Pons (tissue), 1 donor: ENCODE measurements at places on chromosomes 7 and 10.

- no peak for DNase-seq
Measured at GRCh38 chr10:3658766-3659165, 126.2 kb downstream of the KLF6 start.

- no peak for DNase-seq
Measured at GRCh38 chr10:48727866-48728265, 43.2 kb downstream of the WDFY4 start.

DNA sequence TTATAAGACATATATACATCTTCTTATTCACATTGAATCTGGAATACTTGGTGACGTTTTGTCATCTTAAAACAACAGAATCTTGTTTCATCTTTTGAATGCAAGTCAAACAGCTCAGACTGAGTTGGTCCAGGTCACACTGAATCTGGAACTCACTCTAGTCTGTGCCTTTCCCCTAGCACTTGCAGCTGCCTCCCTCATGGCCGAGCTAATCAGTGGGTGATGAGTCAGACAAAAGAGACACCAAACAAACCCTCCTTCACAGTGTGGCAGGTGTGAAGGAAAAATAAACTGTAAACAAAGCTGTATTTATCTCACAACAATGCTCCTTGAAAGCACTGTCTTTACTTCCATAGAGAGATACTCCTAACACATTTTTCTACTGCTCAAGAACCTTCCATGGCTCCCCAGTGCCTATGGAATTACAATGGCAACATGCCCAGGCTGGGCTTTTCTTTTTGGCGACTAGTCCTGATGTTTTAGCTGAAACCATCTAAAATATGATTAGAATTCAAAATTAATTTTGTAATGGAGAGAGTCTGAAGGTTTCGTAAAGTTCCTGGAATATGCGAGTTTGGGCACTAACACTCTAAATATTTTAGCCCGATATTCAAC is 140.0 kb downstream of the ZNF365 start:
- no peak for DNase-seq

DNA sequence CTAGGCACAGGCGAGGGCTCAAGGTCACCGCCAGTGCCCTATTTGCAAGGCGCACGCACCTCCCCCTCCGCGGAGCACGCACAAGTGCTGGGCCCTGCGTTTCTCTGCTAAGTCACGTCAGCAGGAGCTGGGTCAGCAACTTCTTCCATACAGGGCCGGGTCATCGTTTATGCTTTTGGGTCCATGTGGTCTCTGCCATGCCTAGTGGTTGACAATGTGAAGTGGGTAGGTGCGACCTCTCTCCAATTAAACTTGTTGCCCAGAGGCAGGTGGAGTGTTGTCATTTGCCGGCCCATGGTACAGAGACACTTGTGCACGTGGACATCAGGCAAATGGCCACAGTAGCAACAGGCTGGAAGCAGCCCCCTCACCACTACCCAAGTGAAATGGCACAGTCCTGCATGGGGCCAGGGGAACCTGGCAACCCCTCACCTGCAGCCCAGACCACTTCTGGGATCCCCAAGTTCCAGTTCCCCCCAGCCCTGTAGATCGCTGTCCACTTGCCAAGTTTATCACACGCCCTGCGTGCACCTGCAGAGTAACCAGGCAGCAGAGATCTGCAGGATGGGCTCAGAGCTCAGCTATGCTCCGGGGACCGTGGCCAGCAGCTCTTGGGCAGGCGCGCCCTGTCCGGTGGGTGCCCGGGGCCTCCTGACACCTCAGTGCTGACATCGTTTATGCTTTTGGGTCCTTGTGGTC is 86.1 kb upstream of the PPP2R2D start:
- no peak for DNase-seq

DNA sequence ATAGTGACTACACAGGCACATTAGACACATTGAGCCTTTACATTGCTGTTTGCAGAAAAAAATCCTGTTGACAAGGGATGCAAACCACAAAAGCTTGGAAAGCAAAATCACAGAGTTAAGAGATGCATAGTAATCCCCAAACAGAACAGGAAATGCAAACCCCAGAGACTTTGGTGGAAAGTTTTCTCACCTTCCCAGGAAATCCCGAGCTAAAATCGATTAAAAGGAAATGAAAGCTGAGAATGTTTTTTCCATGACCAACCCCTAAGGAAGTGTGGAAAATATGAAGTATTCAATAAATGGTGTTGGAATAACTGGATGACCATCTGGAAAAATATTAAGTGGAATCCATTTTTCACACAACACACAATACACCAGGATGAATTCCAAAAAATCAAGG is 598.7 kb downstream of the GRID1 start:
- DNase-seq = no peak

- no peak for DNase-seq
Measured at GRCh38 chr7:33395340-33395739, 266.0 kb downstream of the BBS9 start.

DNA sequence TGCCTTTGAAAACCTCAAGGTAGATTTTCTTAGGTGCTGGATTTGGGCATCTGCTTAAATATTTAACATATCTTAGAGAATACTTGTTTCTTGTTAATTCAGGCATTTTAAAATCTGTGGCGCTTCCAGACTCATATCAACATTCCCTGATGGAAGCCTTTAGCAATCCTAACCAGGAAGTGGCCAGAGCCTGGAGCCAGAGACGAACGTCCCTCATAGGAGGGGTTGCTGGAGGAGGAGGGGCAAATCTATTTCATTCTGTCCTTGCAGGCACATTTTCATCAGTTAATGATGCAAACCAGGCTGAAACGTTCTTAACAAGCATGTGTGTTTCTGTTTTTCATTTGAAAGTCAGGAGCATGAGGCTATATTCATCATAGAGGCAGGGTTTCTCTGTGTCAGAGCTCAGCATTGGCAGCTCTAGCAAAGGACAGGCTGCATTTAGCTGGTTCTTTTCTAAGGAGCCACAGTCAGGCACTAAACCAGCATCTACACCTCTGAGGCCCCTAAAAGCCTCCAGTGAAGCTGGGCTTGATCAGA is 17.8 kb upstream of the IFIT2 start:
- DNase-seq = peak; percentile 83

- no peak for DNase-seq
Measured at GRCh38 chr10:72072046-72072445, 16.3 kb downstream of the SPOCK2 start.

DNA sequence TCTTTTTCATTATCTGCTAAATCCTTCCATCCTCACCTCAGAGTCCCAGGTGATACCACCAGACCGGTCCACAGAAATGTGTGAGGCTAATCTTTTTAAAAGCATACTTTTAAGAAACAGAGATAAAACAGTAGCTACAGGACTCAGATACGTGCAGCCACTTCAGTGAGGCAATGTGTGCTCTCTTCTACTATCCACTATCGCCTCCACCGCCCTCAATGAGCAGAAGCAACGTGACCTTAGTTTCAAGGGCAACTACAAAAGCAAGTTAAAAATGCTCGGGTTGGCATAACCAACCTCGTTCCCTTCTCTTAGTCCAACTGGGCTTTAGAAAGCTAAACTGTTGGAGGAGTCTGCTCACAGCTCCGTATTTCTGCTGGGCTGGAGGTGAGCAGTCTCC is 4.2 kb downstream of the FGFR2 start:
- no peak for DNase-seq

DNA sequence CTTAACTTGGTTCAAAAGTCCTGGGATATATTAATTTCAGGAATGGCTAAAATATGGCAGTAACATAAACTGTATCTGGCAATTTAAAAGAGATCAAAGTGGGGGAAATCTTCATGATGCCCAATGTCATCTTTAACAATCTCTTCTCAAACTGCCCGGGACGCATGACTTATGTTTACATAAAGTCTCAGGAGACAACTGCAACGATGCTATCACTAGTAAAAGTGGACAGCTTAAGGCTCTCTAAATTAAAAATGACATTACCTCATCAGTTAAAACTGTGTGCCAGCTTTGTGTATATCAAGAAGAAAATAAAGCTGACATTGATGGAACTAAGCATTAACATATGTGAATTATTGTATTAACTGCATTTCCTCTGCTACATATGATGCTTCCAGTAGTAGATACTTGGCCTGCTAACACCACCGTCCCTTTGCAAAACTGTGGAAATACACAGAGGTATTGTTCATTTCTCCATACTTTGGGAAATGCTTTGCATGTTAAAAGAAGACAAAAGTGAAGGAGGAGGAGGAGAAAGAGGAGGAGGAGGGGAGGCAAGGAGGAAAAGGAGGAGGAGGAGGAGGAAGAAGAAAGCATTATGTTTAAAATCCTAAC is 62.4 kb downstream of the NRP1 start:
- DNase-seq = no peak

DNA sequence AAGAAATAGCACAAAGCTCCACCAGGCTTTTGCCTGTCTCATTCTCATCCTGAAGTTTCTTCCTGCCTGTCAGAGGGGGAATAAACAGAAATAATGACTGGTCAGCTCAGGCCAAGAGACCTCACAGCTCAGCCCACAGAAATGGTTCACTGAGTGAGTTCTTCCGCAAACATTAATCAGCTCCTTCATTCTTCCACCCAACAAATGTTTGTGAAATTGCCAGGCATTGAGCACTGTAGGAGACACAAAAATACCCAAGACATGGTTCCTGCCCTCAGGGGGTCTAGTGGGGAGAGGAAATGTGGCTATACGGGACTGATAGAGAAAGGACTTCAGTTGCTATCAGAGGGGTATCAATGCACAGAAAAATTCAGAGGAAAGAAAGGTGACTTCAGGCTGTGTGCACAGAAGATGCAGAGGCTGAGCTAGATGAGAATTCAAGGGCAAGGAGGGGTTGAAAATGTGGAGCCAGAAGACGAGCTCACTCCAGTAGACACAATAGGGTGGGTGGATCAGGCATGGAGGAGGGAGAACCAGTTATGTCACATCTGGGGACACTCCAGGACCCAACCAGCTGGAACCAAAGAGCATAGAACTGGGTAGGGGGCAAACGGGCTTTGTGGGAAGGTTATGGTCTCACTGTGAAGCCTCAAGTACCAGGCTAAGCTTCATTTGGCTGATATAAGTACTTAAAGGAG is 20.9 kb downstream of the MYOF start:
- no peak for DNase-seq

DNA sequence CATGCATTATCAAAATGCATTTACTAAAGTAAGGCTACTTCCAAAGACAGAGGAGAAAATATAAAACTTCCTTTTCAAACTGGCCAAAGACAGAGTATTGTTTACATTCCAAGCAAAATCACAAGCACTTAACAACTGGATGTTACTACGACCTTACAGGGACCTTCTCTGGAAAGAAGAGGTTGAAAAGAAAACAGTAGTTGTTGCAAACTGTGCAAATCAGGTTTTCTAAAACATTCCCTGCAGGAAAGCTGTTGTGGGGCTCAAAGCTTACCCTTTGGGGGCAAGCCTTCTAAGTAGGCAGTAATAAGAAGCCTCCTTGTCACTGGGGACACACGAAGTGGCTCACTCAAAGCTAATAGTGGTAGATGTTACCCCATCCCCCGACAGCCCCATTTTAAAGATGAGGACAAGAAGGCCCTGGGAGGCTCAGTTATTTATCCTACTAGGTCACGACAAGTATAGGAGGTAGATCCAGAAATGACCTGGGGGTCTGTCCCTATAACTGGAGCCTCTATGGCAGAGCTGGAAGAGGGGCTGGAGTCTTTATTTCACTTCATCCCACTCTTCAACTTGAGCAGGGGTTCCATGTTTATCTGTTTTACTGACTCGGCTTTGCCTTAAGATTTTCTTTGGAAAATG is 46.6 kb downstream of the ATXN7L1 start:
- no peak for DNase-seq

- no peak for DNase-seq
Measured at GRCh38 chr10:60513281-60513680, 123.6 kb upstream of the ANK3 start.

DNA sequence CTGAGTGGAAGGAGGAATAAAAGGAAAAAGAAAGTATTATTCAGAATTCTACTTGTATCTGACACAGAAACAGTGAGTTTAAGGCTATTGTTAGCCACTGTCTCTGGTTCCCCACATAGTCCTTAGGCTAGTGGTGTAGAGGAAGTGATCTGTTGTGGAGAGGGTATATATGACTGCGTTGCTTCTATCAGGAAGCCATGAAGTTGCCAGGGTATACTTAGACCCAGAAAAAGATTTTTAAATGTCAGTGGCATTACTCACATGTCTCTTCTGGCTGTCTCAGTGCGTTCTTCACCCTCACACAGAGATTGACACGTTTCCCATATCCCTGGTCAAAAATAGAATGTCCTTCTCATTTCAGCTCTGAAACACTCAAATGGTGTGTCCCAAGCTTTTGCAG is 72.7 kb downstream of the SEM1 start:
- DNase-seq = no peak

- no peak for DNase-seq
Measured at GRCh38 chr7:36048902-36049240, 104.2 kb upstream of the EEPD1 start.

DNA sequence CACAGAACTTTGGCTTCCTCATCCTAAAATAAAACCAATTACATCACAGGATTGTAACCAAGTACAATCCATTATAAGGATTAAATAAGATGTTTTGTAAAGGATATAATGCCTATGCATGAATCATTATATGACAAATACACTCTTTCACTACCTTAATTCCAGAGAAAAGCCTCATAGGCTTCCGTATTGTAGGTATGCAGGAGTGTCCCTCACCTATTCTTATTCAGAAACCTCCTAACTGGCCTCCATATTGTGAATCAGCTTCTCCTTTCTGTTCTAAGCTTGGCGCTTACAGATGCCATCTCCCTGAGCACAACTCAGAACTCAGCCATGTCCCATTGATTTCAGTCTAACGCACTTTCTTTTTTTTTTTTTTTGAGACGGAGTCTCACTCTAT is 69.6 kb upstream of the CAPZA2 start:
- DNase-seq = no peak

DNA sequence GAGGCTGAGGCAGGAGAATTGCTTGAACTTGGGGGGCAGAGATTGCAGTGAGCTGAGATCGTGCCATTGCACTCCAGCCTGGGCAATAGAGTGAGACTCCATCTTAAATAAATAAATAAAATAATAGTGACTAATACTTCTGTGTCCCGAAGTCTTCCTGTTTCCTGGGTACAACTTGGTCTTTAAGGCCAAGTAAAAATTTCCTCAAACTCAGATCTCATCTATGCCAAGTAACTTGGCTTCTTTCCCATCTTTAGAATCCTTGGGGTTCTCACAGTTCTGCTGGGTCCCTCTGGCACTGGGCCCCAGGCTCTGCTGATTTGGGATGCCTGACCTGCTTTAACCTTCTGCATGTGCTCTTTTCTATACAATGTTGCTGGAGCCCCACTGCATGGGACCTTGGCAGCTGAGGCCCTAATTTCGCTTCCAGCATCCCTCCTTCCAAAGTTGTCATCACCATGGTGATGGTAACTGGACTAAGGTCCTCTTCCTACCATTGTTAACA is 22.7 kb upstream of the AKR1B10 start:
- no peak for DNase-seq

GRCh38 chr7:118517275-118517674 is 292.8 kb downstream of the ANKRD7 start:
- no peak for DNase-seq

GRCh38 chr7:88101769-88102168 is 118.1 kb downstream of the SRI start:
- no peak for DNase-seq

- DNase-seq = peak; percentile 77
Measured at GRCh38 chr7:10889266-10889898, 84.3 kb upstream of the PHF14 start.

- DNase-seq = no peak
Measured at GRCh38 chr7:1174002-1174401, 14.0 kb upstream of the ZFAND2A start.

GRCh38 chr7:124071843-124072242 is 39.0 kb upstream of the TMEM229A start:
- no peak for DNase-seq
